DMS79 (cell line): ENCODE measurements at places on chromosomes 1 and 21.
A peak's percentile ranks its signal among the peaks of the same experiment; 100 is the strongest.

DNA sequence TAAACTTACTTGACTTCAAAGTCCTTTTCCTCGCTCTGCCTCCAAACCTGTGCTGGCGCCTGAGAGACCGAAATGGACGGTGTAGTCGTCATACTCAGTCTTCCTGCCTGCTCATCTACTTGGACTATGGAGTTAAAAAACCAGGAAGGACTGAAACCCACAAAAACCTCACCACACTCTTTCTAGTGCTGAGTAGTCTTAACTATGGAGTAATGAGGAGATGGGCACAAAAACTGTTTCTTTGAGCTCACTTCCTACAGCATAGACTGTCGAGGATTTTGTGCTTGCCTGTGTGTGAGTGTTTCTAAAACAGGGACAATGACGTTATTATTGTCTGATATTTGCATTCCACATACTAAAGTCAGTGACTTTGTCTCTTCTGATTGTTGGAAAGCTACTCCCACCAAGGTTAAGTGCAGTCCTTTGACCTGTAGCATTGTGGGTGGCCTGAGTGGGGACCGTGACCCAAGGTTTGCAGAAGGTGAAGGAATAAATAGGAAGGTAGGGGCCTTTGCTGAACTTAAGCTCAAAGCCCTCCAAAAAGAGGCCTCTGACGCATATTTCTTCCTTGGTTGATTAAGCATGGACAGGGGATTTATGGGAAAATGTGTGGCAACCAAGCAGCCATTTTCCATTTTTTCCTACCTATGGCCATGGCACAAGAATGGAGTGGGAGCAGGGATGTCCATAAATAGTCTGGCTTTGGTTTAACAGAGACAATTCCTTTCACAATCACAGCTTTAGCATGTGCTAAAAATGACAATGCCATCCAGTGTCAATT, 109.6 kb downstream of the ZBTB18 start:
- no peak for DNase-seq

GRCh38 chr1:2425892-2426291, 13.5 kb upstream of the PEX10 start:
- DNase-seq = no peak

DNA sequence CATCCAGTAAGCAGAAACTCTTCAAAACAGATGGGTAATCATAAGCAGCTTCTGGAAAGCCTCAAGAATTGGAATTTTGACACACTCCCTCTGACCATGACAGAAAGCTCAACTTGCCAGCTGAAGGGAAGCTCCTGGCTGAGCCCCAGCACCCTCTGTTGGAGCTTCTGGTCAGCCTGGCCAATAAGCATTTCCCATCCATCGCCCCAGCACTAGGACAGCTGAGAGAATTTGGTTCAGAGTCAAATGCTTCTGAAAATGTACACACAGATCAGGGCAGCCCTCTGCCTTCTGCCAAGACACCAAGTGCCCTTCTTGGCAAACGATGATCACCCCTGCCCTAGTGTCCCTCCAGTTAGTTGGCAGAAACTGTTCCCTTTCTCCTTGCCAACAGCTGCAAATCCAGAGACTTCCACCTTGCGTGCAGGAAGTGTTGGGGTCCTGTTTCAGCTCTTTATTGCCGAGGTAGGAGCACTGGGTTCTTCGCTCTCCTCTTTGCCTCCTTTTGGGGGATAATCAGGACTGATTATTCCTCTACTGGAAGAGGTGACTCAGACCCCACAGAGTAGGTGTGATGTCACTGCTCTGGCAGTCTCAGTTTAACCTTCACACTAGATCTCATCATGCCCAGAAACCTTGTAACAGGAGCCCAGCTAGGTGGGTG, 11.9 kb downstream of the PIGV start:
- peak; percentile 25 for DNase-seq

- DNase-seq = no peak
Measured at GRCh38 chr1:184493987-184494388, 107.2 kb downstream of the C1orf21 start.

DNA sequence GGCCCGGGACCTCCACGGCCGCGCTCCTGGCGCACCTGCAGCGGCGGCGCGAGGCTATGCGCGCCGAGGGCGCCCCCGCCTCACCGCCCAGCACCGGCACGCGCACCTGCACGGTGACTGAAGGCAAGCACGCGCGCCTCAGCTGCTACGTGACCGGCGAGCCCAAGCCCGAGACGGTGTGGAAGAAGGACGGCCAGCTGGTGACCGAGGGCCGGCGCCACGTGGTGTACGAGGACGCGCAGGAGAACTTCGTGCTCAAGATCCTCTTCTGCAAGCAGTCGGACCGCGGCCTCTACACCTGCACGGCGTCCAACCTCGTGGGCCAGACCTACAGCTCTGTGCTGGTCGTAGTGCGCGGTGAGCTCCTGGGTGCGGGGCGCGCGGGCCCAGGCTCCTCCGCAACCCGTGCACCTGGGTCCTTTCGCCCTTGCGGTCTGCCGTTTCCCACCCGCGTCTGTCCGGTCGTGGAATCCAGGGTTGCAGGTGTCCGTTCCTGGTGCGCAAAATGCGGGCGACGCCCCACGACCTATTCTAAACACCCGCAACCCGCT, 4.6 kb downstream of the OBSCN start:
- no peak for DNase-seq

- DNase-seq = no peak
Measured at GRCh38 chr1:153612755-153613331, at the start of gene S100A16. TSS of gene S100A16 (minus strand) at chr1:153613137. CDS start at chr1:153608151, 4,986 bp downstream.

GRCh38 chr1:119987112-119987511, 82.3 kb downstream of the NOTCH2 start:
- no peak for DNase-seq

DNA sequence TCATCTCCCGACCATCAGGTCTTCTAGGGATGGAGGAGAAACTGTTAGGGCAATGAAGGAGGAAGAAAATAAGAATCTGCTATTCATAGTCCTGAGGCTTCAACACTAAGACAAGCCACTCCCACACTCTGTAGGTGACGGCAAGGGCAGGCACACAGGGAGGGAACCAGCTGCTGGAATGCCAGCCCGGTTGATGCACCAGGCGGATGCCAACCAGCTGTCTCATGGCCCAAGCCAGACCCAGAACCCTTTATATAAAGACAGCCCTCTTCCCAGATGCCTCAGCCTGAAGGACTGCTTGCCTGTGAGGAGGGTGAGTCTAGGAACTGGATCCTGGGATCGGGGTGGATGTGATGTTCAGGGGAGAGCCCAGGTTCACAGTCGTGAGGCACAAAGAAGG, at the start of gene KPRP:
Gene KPRP, plus strand, starts transcription at position 279 of the 400 bp plus-strand sequence. CDS start 1,564 bp downstream, outside the sequence.
- no peak for DNase-seq

- no peak for DNase-seq
Measured at GRCh38 chr21:32278103-32278502, 746 bp downstream of the MIS18A start.

DNA sequence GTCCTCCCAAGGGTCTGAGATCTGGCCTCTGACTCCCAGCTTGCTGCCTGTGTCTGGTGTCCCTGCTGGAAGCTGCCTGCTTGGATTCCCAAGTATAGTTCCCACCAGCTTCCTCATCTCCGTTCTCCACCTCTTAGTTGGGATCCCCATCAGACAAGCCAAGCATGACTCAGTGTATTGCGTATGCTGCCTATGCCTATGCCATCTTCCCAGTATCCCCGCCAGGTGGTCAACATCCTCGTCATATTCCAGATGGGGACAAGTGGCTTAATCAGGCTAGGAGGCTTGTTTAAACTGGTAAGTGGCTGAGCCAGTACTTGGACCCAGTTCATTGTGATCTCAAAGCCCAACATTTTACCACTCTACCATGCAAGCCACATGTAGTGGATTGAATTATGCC, 204.4 kb downstream of the GRIK3 start:
- no peak for DNase-seq

DNA sequence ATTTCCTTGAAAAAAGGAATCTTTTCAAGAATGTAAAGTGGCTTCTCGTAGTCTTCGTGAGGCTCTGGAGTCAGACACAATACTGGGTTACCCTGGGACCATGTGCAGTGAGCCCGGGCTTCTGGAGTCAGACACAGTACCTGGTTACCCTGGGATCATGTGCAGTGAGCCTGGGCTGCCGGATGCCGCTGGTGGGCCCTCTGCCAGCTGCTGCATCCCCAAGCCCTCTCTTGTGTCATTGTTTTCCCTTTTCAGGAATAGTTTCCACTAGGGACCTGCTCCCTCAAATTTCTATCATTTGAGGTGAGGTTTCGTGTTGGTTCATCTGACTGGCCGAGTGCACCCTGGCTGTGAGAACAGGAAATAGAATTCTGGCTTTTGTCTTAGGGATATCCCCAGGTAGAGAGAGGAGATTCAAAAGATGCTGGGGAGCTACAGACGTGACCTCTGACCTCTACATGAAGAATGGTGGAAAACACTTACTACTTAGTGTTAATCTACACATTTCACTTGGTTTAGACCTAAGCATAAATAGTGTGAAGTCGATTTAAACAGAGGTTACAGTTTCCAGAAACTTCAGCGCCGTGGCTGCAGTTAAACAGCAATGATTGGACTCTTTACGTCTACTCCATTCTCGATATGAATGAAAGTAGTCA, 10.6 kb downstream of the ADARB1 start:
- no peak for DNase-seq

DNA sequence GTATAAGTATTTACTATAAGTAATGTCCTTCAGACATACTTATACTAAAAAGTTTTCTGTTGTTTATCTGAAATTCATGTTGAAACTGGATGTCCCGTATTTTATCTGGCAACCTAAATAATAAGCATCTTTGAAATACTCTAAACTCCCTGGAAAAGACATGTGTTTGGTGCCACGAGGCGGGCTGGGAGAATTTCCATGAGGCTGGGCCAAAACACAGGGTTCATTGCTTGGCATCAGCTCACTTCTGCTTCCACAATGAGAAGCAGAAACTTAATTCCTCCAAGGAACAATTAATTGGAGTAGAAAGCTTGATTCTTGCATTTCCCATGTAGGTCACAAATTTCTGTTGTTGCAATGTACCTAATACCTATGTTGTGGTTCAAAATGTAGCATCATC, 110.2 kb downstream of the PSMG1 start:
- no peak for DNase-seq

GRCh38 chr21:31917108-31917507, 44.3 kb downstream of the HUNK start:
- no peak for DNase-seq

GRCh38 chr1:99131546-99131945, 126.9 kb upstream of the PLPPR5 start:
- DNase-seq = no peak

DNA sequence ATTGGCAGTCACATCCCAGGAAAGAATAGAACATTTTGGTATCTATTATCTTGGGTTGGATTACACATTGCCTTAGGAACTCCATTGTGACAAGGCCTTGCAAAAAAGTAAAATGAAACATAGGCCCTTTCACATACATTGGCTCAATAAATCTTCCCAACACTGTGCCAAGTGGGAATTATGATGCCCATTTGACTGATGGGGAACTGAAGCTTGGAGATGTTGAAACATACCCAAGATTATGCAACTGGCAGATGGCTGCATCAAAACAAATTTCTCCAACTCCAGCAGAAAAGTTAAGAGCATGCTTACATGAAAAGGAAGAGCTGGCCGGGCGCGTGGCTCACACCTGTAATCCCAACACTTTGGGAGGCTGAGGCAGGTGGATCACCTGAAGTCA, 26.9 kb downstream of the PLEKHO1 start:
- DNase-seq = no peak

GRCh38 chr1:9413877-9414213, 121.2 kb downstream of the SPSB1 start:
- no peak for DNase-seq

DNA sequence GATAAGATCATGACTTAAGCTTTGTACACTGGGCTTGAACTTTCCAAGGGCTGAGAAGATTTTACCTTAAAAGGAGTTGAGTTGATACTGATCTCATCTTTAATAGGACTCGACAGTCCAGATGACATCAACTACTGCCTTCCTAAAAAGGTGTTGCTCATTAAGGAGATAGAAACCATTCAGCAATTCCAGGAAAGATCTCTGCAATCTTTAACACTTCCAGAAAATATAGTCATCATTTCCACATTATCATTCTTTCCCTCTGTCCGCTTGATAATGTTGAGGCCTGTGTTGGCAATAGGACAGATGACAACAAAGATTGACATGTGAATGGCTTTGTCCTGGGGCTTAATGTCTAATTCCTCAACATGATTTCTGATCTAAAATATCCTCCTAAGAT, 145.4 kb upstream of the C1orf21 start:
- DNase-seq = no peak

GRCh38 chr1:171973421-171973820, 132.1 kb downstream of the DNM3 start:
- DNase-seq = no peak

DNA sequence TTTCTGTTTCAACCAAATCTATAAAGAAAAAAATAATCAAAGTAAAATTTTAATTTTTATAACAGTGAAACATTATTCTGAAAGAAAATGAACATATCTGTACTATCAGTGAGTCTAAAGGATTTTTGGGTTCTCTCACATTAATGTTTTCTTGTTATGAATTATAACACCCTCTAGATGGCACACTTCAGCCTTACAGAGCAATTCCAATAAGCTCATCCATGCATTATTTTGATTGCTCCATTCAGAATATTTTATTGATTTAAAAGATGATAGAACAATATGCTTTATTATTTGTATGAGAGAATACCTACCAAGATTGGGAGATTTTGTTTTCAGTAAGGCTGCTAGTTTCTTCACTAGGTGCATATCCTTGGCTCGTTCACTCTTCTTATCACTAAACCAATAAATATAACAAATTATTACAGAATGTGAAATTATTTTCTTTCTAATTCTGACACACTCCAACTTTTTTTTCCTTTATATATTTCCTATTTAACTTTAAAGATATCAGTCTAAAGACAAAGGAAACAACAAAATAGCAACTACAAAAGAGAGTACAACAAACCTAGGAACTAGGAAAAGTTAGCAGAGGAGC, 82.4 kb downstream of the RAB3GAP2 start:
- peak; percentile 5 for DNase-seq

GRCh38 chr1:245363461-245364200, 208.8 kb downstream of the KIF26B start:
- DNase-seq = no peak

- peak; percentile 83 for DNase-seq
Measured at GRCh38 chr1:16021681-16022080, at the start of gene CLCNKA. TSS of gene CLCNKA (plus strand) at chr1:16022036. CDS start at chr1:16022620, 584 bp downstream.

GRCh38 chr1:54463259-54464030, 57.3 kb upstream of the SSBP3 start:
- no peak for DNase-seq

DNA sequence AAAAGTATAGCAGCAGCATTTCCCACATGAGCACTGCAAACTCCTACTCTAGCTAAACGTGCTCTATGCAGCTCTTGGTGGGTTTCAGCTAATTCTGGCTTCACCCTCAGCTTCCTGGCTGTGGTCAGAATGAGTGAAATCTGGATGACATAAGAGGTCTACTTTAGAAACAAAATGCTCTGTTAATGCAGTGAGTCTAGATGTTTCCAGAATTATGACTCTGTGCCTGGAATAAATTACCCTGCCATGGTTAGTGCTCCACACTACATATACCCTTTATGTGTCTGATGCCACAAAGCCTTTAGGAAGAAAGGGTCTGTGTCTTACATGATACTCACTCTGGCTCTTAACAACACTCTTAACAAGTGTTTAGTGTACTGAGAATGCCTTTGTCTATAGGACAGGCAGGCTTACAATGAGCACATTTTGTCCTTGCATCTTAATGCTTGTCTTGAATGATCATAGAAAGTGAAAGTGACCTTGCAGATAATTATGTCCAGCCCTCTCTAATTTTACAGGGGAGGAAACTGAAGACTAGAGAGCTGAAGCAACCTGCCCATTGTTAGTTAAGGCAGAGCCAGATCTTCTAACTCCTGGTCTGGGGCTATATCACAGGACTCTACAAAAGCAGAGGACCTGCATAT, 9.2 kb downstream of the S100A10 start:
- no peak for DNase-seq

GRCh38 chr1:64473367-64473766, 3.4 kb downstream of the CACHD1 start:
- no peak for DNase-seq
